A549 treated with Hydrocortisone at 1 μM for 4 hours (cell line): ENCODE measurements at places on chromosomes 3 and 15. TPM values are rescaled to one million over a fixed set of nuclear protein-coding genes. Genes with fewer than 3 reads are reported as not detected.

The TRIM42 gene
- total RNA-seq, result not detected in 5 replicates

The COX17 gene
- 97.2 to 119 TPM (median 97.6 TPM) in 5 replicates for total RNA-seq

The RTP4 gene
- not detected in 5 replicates for total RNA-seq

The VILL gene
- total RNA-seq, result 0.06 to 0.21 TPM (median 0.09 TPM) in 4 of 5 replicates, not detected in the other

The GABRA5 gene
- 85.8 to 136 TPM (median 104 TPM) in 5 replicates for total RNA-seq

The PRR20G gene
- total RNA-seq, result 0.91 to 2.4 TPM (median 1.9 TPM) in 5 replicates

The KLF15 gene
- 0.52 to 0.81 TPM (median 0.73 TPM) in 5 replicates for total RNA-seq

The ATP2B2 gene
- 0.03 to 0.12 TPM (median 0.08 TPM) in 5 replicates for total RNA-seq

The PAQR9 gene
- 1.9 to 2.4 TPM (median 2.2 TPM) in 5 replicates for total RNA-seq

The CCDC71 gene
- 11.6 to 15.2 TPM (median 14.6 TPM) in 5 replicates for total RNA-seq

The CPNE9 gene
- total RNA-seq, result 0.10 to 0.30 TPM (median 0.18 TPM) in 5 replicates

The HIGD2B gene
- not detected in 5 replicates for total RNA-seq

The TMC3 gene
- total RNA-seq, result not detected in 5 replicates

The PARP16 gene
- 10.4 to 11.6 TPM (median 11.3 TPM) in 5 replicates for total RNA-seq

The FBXO40 gene
- total RNA-seq, result not detected in 5 replicates

The SUSD5 gene
- 2.7 to 5.1 TPM (median 3.4 TPM) in 5 replicates for total RNA-seq

The GLT8D1 gene
- 35.0 to 41.9 TPM (median 38.7 TPM) in 5 replicates for total RNA-seq

The TYRO3 gene
- 16.6 to 18.4 TPM (median 16.8 TPM) in 5 replicates for total RNA-seq

The CTXN2 gene
- 0.03 to 0.07 TPM in 2 of 5 replicates, not detected in the others for total RNA-seq

The LDHAL6B gene
- total RNA-seq, result not detected in 5 replicates

The ALDH1A2 gene
- 0.24 to 1.1 TPM (median 0.62 TPM) in 4 of 5 replicates, not detected in the other for total RNA-seq

The MUSTN1 gene
- 0.20 to 0.32 TPM in 2 of 5 replicates, not detected in the others for total RNA-seq

The CCR9 gene
- 0.03 TPM in 1 of 5 replicates, not detected in the others for total RNA-seq

The GATM gene
- total RNA-seq, result 1.8 to 3.2 TPM (median 2.4 TPM) in 5 replicates

The PROK2 gene
- not detected in 5 replicates for total RNA-seq

The IL17RE gene
- total RNA-seq, result 1.4 to 2.3 TPM (median 1.6 TPM) in 5 replicates

The EFHB gene
- total RNA-seq, result 0.60 to 1.3 TPM (median 0.82 TPM) in 5 replicates

The MAGEL2 gene
- not detected in 5 replicates for total RNA-seq

The GOLGA6C gene
- not detected in 5 replicates for total RNA-seq

The NANOGP8 gene
- not detected in 5 replicates for total RNA-seq

The AADACL2 gene
- not detected in 5 replicates for total RNA-seq

The RASGRP1 gene
- 0.24 to 0.53 TPM (median 0.37 TPM) in 5 replicates for total RNA-seq

The DHX30 gene
- total RNA-seq, result 42.9 to 44.2 TPM (median 43.5 TPM) in 5 replicates

The DHX36 gene
- total RNA-seq, result 58.2 to 63.7 TPM (median 59.9 TPM) in 5 replicates
